Motor neuron (in vitro differentiated cells): ENCODE measurements at places on chromosomes 3 and 15. TPM values are rescaled to one million over a fixed set of nuclear protein-coding genes. Genes with fewer than 3 reads are reported as not detected.

ZSCAN29 gene
- 21.9 and 26.1 TPM in 2 replicates for total RNA-seq

ST3GAL6 gene
- 1.4 TPM in 1 of 2 replicates, not detected in the other for total RNA-seq

PPP2R3A gene
- 20.7 and 20.8 TPM in 2 replicates for total RNA-seq

RBMS3 gene
- total RNA-seq: 63.7 and 75.2 TPM in 2 replicates

RTP1 gene
- 0.67 and 0.96 TPM in 2 replicates for total RNA-seq

QTRT2 gene
- 28.0 and 30.4 TPM in 2 replicates for total RNA-seq

DNA sequence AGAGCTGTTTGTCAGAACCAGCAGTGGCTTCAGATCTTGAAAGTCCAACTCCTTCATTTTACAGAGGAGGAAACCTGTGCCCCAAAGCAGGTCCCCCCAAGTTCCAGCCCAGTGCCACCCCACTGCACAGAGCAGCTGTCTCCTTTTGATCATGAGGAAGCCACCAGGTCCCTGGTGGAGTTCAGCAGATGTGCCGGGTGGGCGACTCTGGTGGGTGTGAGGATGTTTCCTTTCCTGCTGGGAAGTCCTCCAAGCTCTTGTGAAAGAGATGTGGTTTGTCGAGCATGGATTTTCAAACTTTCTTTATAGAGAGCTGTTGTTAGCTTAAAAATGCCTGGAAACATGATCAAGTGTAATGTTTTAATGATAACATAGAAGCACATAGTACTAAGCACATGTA is 52.0 kb downstream of the SMAD3 start:
- ATAC-seq: no peak

GRCh38 chr3:40324621-40325020 is 15.1 kb downstream of the EIF1B start:
- ATAC-seq: no peak

GRCh38 chr15:94791510-94791909 is 560.1 kb downstream of the MCTP2 start:
- no peak for ATAC-seq
